Umbilical cord (tissue), 2 donors: ENCODE measurements at places on chromosomes 6 and 20. TPM values are rescaled to one million over a fixed set of nuclear protein-coding genes. Genes with fewer than 3 reads are reported as not detected.

Gene EYS
- total RNA-seq: 17.3 TPM

DNA sequence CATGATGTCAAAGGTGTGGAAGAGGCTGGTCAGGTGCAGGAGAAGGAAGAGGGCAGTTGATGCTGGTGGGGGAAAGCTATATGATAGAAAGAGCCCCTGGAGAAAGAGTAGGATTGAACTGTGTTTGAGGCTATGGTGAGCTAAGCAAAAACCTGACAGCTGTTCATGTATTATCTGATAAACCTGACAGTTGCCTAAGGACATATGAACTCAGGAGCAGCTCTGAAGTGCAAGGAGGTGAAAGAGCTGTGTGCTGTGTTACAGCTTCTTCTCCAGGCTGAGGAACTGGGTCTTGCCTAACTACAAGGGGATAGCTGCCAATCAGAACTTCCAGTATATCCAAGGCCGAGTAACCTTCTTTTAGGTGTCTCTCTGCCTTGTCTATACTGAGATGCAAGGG lies 81.8 kb downstream of the LCA5 start:
- peak; percentile 42 for DNase-seq

GRCh38 chr6:169859978-169860703 lies 108.7 kb downstream of the ERMARD start:
- no peak for DNase-seq

Gene USP49
- 2.9 TPM for total RNA-seq

DNA sequence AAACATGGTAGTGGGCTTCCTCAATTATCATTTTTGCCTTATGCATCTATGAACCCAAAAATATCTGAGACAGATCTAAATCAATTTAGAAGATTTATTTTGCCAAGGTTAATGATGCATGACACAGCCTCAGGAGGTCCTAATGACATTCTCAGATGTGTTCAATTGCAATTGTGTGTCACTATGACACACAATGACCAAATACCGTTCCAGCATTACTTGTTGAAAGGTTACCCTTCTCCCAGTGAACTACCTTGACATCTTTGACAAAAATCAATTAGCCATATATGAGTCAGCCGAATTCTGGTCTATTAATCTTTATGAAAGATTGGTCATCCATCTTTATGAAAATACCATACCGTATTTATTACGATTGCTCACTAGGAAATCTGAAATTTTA lies 592.5 kb upstream of the GJE1 start:
- no peak for DNase-seq

Gene RFX6
- 0.72 TPM for total RNA-seq

- no peak for DNase-seq
Observed at GRCh38 chr6:128572294-128572693, 51.9 kb upstream of the PTPRK start.

Gene HLA-DQB1
- total RNA-seq: 0.24 TPM

- DNase-seq: no peak
Observed at GRCh38 chr6:52595796-52596130, 18.9 kb upstream of the TRAM2 start.
